Kasumi-1 (cell line): ENCODE measurements at places on chromosomes 5 and 9.

DNA sequence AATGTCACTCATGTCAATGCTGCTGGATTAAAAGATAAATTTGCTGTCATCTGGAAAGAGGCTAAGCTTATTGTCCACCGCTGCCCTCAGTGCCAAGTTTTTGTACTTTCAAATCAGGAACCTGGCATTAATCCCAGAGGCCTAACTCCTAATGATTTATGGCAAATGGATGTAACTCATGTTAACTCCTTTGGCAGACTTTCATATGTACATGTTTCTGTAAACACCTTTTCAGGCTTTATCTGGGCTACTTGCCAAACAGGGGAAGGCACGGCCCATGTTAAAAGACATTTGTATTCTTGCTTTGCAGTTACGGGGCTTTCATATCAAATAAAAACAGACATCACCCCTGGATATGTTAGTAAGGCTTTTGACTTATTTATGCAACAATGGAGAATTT is 608.0 kb upstream of the ACO1 start:
- DNase-seq = no peak

DNA sequence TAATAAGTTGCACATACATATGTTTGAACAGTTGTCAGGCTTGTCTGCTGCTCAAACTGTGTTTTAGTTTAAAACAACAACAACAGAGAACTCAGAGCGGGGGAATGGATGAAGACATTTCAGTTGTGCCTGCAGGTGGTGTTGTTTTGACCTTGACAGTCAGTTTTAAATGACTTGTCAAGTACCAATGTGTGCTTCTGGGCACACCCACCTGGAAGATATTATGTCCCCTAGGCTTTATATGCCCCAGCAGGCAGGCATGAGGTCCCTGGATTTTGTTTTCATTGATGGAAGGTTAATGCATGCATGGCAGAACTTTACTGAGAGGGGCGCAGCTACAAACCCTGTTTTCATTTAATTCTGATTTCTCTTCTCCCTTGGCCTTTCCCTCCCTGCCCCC is 84.6 kb downstream of the AOPEP start:
- no peak for DNase-seq

- no peak for DNase-seq
These were observed 92.7 kb downstream of the PCSK1 start for GRCh38 chr5:96340357-96340756.

DNA sequence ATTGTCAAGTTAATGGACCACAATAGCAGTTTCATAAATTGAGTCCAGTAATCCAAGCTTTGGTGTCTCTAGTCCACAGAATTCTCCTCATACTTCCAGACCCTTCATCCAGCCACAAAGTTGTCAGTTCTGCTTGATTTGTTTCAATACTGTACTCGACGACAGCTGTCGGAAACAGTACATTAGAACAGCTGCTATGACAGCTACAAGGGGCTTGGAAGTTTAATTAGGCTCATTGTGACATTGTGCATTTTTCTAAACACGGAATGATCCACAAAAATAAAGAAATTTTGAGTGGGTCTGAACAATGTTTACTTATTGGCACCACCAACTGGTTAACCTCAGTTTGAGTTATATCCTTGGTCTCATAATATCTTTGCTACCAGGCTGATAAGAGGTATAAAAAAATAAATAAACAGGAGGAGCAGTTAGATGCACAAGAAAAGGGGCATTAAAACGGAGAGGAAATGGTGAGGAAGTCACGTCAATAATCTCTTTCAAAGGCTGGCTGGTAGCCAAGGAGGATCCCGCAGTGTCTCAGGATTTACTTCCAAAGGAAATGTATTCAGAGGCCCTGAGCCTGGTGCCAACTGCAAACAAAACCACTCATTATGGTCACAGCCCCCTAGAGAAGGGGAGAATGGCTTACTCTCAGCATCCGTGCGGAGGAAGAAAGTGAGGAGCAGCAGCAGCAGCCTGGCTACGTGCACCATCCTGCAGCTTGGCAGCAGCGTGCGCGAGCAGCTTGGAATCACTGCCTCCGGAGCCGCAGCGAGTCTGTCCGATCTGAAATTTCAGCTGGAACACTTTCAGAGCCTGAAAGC is 933.8 kb upstream of the DMAC1 start:
- no peak for DNase-seq

DNA sequence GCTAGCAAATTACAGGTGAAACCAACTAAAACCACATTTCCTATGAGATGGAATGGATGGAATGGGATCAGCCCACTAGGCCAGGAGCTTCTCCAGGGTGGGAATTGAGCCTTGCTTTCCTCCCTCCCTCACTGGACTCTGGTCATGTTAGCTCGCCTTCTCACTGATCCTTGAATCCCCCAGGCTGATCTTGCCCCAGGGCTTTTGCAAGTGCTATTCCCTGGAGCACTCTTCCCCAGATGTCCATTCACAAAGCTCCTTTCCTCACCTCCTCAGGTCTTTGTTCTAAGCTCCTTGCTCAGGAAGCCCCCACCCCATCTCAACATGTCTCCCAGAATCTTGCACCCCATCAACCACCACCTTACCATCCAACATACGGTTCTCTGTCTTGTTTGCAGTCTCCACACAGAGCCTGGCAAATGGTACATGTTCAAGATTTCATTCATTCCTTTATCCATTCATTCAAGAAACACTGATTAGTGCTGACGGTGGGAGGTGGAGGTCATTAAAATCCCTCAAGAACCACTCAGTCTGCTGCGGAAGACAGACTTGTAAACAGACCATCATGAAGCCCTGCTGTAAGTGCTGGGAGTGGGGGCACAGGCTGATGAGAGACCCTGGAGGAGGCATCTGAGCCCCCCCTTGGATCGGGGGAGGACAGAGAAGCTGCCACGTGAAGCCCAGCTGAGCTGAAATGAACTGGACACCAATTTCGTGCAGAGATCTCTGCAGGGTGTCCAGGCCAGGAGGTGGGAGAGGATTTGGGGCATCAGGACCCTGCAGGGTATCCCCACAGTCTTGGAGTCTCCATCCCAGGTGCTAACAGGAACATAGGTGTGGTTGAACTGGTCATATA is 141.7 kb downstream of the BARX1 start:
- DNase-seq = no peak

DNA sequence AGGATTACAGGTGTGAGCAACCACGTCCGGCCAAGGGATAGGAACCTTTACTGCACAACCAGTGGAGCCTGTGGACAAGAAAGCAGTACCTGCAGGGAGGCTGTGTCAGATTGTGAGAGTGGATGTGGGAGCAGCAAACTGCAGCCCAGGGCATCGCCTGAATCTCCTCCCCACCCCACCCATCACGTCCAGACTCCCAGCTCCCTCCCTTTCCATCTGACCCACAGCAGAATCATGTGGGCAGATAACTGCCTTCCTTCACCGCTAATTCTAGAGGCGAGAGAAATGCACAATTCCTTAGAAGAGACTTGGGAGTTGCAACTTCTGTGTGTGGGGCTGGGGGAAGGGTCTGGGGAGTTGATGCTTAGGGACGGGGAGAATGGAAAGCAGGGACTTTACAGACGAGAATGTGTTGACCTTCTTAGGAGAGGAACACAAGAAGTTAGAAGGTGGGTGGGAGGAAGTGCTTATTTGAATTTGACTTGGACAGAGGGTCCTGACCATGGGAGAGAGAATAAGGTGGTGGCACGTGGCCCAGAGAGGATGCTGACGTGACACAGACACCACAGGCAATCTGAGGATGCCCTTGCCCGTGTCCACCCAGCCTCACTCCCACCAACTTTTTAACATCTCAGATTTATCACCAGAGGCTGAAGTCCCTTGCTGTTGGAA is 4.5 kb upstream of the LCP2 start:
- DNase-seq = no peak

GRCh38 chr9:79671558-79671957 is 99.8 kb downstream of the TLE4 start:
- no peak for DNase-seq

- no peak for DNase-seq
These were observed 4.5 kb upstream of the CDK7 start for GRCh38 chr5:69230181-69230580.

DNA sequence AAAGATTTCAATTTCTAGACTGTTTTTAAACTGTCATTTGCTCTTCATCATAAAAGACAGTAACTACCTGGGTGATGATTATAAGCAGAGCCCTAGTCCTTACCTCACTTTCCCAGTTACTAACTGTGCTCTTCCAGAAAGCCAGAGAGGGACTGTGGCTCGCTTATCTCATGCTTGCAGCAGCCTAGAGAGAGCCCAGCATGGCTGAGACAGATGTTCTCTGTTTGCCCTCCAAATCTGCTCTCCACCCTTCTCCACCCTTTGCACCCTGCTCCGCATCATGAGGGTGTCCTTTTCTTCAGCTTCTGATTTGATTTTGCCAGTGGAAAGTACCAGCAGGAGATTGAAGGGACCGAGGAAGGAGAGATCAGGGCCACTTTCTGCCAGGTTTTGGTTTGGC is 61.2 kb upstream of the SELENOP start:
- DNase-seq = no peak

DNA sequence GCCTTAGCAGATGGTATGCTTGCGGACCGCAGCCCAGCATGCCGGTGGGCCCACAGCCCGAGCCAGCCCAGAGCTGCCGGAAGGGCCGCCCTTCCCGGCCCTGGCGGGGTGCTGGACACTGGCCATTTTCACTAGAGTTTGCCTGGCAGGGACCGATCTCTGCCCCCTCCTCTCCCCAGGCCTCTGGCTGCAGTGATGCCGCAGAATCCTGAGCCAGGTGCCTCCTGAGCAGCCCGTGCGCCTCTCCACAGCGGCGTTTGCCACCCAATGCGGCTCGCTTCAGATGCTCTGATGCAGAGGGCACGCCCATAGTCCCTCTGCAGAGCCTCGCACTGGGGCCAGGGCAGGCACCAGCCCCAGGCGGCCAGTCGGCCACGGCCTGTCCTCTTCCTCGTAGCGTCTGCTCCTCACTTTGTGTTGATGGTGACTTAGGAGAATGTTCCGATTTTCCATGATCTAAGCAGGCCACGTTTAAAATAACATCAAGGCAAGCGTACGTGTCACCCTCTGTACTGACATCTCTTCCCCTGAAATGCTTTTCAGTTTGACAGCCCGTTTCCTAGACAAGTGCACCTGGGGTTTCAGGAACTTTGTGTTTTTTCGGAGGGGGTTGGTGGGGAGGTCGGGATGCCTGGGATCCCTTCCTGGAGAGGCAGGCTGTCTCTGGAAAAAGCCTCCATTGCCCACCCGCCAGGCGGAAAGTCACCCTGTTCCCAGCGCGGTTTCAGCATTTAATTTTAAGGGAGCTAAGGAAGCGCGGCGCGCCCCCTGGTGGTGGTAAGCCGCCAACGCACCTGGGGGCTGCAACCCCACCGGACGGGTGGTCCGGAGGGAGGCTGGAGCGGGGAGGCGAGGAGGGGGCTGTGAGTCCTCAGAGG is 29.8 kb upstream of the HMCN2 start:
- DNase-seq = peak; percentile 42

- DNase-seq = no peak
These were observed 19.9 kb downstream of the CTNNA1 start for GRCh38 chr5:138772986-138773594.

GRCh38 chr9:88920645-88921044 is 70.6 kb upstream of the S1PR3 start:
- DNase-seq = no peak

DNA sequence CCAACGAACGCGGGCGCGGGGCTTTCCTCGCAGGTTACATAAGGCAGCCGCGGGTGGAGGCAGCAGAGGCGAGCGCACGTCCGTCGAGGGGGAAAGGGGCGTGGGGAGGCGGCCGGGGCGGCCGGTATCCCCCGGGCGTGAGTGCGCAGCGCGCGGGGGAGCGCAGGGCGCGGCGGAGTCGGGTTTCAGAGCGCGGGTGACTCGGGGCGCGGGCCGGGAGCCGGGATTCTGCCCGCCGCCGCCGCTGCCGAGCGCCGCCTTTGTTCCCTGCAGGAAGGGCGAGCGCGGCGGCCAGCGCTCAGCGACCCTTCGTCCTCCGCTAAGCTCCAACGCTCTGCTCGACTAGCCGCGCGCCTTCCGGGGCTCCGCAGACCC is at the start of gene COL15A1:
COL15A1 (plus strand) TSS at position 226 of the 375 bp plus-strand sequence. CDS start 155 bp downstream, outside the sequence.
- DNase-seq = no peak

DNA sequence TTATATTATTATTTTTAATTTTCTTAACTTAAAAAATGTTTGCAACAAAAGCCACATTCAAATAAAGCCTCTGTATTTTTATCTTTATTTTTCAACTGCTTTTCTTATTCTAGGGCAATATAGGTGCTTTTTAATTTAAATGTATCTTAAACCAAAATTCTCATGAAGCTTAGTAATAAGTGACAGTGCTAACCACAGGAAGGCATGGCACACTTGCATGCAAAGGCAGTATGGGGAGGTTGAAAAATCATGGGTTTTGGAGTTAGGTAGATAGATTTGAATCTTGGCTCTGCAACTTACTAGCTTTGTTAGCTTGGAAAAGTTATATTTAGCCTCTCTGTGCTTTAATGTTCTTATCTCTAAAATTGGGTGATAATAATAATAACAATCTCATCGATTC is 458.0 kb downstream of the DMAC1 start:
- no peak for DNase-seq

GRCh38 chr5:93343570-93343969 is 237.4 kb downstream of the NR2F1-AS1 start:
- no peak for DNase-seq

- no peak for DNase-seq
These were observed 11.6 kb downstream of the NAIP start for GRCh38 chr5:71013575-71013974.

DNA sequence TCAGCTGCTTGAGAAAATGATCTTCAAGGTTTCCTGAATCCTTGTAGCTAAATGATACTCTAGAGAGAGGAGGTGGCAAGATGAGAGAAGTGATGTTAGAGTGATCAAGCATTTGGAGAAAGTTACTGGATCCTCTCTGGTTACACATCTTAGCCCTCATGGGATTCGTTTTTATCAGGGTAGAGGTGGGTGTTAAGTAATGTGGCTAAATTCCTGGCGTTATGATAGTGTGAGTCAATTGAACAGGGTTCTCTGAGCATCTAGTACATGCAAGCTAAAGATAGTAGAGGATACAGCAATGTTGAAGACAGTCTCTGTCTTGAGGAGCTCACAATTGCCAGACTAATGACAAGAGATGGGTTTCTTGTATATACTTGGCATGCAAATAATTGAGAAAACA is 123.7 kb downstream of the PSD2 start:
- DNase-seq = no peak

GRCh38 chr5:172385707-172386106 is 68.6 kb downstream of the SH3PXD2B start:
- DNase-seq = no peak

- DNase-seq = no peak
These were observed 40.6 kb downstream of the SIL1 start for GRCh38 chr5:139157556-139157955.

DNA sequence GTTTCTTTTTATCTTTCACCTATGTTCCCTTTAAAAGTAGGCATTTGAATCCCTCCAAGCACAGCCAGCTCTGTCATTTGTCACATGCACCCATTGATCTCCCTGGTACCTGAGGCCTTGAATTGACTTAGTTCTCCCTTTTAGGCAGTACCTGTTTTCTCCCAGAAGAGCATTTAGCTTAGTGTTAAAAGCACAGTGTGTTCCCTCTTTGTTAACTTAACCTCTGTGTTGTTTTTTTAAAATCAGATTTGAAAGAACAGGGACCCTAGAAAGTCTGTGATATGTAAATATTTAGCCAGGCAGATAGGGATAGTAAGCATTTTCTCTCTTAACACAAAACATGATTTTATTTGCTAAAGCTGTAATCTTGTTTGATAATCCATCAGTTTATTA is 113.8 kb upstream of the SPATA31D4 start:
- no peak for DNase-seq
